Stimulated activated naive CD8-positive, alpha-beta T cell treated with anti-CD3 and anti-CD28 coated beads, Interleukin-15, Interleukin-2, amounts not matched to agents 100 U/mL and 50 U/mL, for 24 hours (primary cell): ENCODE measurements at places on chromosomes 6 and 20.

DNA sequence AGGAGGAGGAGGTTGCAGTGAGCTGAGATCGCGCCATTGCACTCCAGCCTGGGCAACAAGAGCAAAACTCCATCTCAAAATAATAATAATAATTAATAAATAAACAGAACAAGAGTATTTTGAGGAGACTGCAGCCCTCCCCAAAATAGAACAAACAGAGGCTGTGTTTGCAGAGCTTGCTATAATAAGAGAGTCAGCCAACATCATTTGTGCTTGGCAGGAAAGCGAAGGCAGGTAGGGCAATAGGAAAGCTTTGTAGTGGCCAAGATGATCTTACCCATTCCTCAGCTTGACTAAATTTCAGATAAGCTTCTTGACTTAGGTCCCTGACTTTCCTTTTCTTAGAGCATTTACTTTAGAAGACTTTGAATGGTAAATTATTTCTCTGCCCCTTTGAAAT lies 6.7 kb downstream of the C6orf141 start:
- no peak for DNase-seq

DNA sequence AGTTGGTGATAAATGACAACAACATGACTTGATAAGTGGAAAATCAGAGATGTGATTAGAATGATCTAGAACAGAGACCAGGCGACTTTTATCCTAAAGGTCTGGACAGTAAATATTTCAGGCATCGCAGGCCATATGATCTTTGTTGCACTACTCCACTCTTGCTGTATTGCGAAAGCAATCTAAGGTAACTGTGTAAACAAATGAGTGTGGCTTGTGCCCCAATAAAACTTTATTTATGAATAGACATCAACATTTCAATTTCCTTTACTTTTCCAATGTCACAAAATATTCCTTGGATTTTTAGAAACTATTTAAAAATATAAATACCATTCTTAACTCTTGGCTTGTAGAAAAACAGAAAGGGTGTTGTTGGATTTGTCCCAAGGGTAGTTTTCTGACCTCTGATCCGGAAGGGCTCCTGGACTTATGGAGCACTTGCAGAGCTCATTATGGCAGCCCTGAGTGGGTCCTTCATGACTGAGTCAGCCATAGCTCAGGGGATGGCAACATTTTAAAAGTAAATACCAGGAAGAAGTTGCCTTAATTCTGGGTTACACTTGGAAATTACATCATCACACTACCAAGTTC lies 34.5 kb downstream of the IL20RA start:
- no peak for DNase-seq

- no peak for DNase-seq
Measured at GRCh38 chr20:43040427-43040826, 149.3 kb downstream of the PTPRT start.

GRCh38 chr6:165791876-165792437 lies 128.9 kb upstream of the PDE10A start:
- DNase-seq, result no peak

DNA sequence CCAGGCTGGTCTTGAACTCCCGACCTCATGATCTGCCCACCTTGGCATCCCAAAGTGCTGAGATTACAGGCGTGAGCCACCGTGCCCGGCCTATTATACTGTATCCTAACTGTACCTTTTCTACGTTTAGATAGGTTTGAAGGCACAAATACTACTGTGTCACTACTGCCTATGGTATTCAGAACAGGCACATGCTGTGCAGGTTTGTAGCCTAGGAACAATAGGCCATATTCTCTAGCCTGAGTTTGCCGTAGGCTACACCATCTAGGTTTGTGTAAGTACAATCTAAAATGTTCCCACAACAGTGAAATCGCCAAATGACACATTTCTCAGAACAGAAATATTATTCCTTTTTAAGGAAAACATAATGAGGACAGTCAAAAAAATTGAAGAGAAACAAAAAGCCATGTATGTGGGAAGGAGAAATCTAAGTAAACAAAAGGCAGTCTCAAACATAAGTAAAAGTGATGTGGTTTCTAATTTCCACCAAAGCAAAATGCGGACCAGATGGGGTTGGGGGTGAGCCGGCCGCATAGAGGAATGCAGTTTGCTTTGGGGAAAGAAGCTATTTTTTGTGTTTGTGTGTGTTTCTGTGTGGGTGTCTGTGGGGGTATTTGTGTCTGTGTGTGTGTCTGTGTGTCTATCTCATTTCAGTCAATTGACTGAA lies 192.6 kb upstream of the SALL4 start:
- no peak for DNase-seq

- no peak for DNase-seq
Measured at GRCh38 chr6:166988674-166989201, 10.5 kb upstream of the CEP43 start.

- no peak for DNase-seq
Measured at GRCh38 chr20:34567892-34568865, 9.7 kb downstream of the MAP1LC3A start.

- no peak for DNase-seq
Measured at GRCh38 chr6:135185483-135185882, 4.4 kb downstream of the MYB start.

GRCh38 chr6:33299237-33299944 lies 649 bp upstream of the RGL2 start:
- peak; percentile 96 for DNase-seq

- DNase-seq, result peak; percentile 89
Measured at GRCh38 chr20:47356526-47357295, at the start of gene ZMYND8. TSS of gene ZMYND8 (minus strand) at chr20:47356699. CDS start at chr20:47356670, 29 bp downstream.

DNA sequence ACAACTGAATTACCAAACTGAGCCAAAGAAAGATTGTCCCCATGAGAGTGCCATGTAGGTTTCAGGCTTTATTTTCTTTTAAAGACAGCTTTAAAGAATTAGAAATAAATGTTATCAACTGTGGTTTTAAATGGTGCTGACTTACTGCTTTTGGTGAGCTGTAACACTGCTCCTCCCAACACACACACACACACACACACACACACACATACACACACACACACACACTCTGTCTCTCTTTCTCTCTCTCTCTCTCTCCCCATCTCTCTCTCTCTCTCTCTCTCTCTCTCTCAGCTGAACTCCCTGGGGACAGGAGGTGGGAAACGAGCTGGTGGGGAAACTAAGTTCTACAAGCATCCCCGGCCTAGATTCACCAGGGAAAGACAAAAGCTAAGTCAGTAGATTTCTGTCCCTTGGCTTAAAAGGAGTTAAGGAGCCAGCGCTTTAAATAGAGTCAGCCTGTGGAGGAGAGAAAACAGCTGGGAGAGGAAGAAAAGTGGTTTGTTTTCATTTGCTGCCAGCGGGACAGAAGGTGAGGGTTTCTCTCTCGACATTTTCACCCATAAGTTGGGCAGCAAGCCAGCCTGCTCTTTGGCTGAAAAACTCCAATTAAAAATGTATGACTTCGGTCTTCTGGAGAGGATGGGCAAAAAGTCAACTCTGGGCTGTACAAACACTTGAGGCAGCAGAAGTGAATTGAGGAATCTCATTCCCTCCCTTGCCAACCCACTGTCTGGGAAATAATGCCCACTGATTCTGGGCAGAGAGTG lies 27.4 kb downstream of the CBLN4 start:
- no peak for DNase-seq

- no peak for DNase-seq
Measured at GRCh38 chr6:88895911-88896310, 67.5 kb downstream of the RNGTT start.

- DNase-seq, result no peak
Measured at GRCh38 chr6:161110028-161110779, 118.6 kb downstream of the MAP3K4 start.

GRCh38 chr6:133393891-133394290 lies 152.7 kb downstream of the EYA4 start:
- no peak for DNase-seq

GRCh38 chr6:79657238-79657637 lies 26.1 kb downstream of the SH3BGRL2 start:
- no peak for DNase-seq

GRCh38 chr6:21609881-21610329 lies 16.4 kb downstream of the SOX4 start:
- DNase-seq, result no peak

- no peak for DNase-seq
Measured at GRCh38 chr6:93918258-93918657, 498.9 kb upstream of the EPHA7 start.

- DNase-seq, result no peak
Measured at GRCh38 chr6:34176261-34177031, 30.6 kb upstream of the GRM4 start.

DNA sequence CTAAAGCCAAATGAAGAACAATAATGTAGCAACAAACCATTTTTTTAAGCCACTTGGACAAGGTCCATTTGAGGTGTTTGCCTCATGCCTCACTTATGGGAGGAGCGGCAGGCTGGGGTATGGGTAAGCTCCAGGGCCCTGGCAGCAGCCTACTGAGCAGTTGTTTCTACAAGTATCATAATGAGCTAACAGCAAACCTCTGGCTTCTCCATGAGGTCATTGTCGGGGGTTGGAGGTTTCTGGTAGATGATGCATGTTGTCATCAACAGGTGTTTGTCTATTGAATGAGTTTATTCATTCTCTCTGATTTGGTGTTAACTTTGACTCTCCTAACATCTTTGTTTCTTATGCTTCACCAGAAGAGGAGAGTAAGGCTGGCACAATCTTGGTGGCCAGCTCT lies 150.7 kb downstream of the TBC1D7 start:
- no peak for DNase-seq

GRCh38 chr20:51540580-51540979 lies 1.9 kb downstream of the NFATC2 start:
- no peak for DNase-seq

DNA sequence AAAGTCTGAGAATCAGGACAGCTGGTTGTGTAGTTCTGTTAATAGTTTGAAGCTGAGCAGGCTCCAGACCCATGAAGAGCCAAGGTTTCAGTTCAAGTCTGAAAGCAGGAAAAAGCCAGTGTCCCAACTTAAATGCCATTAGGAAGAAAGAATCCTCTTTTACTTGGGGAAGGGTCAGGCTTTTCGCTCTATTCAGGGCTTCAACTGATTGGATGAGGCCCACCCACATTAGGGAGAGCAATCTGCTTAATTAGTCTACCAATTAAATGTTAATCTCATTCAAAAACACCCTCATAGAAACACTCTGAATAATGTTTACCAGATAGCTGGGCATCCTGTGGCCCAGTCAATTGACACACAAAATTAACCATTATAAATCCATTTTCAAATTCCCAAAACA lies 462.2 kb downstream of the EPM2A start:
- no peak for DNase-seq

- DNase-seq, result no peak
Measured at GRCh38 chr20:35181731-35182130, 9.9 kb downstream of the PROCR start.

DNA sequence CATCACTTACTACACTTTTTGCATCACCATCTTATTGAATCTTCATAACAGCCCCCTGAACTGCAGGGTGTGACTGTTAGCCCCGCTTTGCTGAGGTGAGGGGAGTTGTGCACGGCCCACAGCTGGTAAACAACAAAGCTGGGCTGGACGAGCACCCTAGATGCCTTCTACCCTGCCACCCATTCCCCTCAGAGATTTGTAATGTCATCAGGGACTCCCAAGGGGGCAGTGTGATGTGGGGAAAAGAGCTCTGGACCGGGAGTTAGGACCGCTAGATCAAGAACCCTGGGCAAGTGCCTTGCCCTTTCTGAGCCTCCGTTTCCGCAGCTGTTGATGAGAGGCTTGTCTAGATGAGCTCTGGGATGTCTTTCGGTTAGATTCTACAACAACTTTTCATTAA lies 20.9 kb downstream of the PKIG start:
- DNase-seq, result no peak

DNA sequence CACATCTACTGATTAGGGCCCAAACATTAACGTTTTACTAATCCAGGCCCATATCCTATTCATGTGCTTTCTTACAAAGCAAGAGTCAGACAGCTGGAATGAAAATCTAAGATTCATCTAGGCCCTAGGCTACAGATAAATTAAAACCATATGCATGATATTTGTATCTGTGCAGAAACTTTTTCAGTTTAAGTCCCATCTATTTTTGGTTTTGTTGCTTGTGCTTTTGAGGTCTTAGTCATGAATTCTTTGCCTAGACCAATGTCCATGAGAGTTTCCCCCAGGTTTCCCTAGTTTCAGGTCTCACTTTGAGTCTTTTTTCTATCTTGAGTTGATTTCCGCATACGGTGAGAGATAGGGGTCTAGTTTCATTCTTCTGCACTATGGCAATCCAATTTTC lies 20.2 kb downstream of the ADNP start:
- no peak for DNase-seq

DNA sequence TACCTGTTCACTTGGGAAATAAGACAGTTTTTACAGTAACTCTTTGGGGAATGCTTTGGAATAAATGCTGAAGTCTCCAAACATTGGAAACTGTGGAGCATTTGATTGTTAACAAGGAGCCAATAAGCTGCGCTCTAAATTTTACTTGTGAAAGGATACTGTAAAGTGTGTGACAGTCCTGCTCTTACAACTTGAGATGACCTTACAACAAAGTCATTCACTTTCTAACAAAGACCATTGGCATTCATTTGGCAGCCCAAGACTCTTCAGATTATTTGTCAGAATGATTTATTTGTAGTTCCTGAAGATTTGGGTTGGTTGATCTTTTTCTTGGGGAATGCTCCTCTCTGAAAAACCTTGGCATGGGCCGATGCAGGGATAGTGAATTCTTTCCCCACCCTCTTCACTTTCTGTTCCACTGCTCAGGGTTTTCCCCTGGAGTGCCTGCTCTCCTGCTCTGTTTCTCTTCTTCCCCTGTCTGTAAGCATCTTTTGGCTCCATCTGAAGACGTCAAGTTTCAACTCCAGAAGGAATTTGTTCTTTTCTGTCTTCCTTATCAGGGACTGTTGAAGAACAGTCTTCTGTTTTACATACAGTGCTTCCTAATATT lies 116.4 kb downstream of the AKAP7 start:
- no peak for DNase-seq

- no peak for DNase-seq
Measured at GRCh38 chr20:33688938-33689424, 2.8 kb upstream of the E2F1 start.

- DNase-seq, result no peak
Measured at GRCh38 chr6:122059918-122060317, 339.5 kb upstream of the HSF2 start.

GRCh38 chr20:33306807-33307206 lies 23.8 kb downstream of the BPIFB1 start:
- DNase-seq, result no peak

GRCh38 chr6:20292905-20293304 lies 80.6 kb upstream of the MBOAT1 start:
- no peak for DNase-seq

GRCh38 chr20:39070484-39071231 lies 108.5 kb downstream of the DHX35 start:
- no peak for DNase-seq

- no peak for DNase-seq
Measured at GRCh38 chr20:24381886-24382285, 87.5 kb upstream of the SYNDIG1 start.
